ENCODE measurements at places on chromosomes 2 and 18.
A peak's percentile ranks its signal among the peaks of the same experiment; 100 is the strongest.

- DNase-seq, result peak; percentile 99
These were observed 149.6 kb downstream of the IRS1 start for GRCh38 chr2:226649871-226650660.

GRCh38 chr2:171487803-171488259 is 34.4 kb upstream of the CYBRD1 start:
- no peak for DNase-seq

DNA sequence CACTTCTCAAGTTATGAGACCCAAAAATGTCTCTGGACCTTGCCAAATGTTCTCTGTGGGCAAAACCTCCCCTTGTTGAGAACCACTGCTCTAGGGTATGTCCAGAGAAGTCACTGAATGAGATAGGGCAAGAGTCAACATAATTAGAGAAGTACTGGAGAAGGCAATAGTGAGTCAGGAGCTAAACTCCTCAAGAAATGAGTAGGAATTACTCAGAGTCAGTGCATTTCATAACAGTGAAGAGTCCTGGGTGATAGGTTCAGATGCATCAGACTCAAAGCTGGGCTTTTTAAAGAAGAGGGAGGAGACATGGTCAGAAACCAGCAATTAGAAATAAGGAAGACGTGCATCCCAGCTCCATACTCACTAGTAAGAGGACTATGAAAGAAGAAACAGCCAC is 38.6 kb upstream of the IHH start:
- DNase-seq, result no peak

DNA sequence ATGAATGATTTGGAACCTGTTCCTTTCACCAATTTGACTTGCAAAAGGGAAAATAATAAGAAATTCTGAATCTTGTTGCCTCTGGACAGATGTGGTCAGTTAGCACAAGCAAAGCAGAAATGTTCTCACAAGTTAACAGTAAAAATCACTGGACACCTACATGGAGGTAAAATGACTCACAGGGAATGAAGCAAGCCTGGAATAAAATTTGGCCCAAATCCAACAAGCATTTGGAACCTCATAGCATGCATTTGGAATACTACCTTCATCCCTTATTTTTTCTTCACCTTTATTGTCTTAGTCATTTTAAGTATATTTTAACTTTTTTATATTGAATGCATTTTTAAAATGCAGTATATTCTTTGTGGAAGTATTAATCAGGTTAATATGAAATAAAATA is 602.9 kb downstream of the ARHGAP15 start:
- DNase-seq, result no peak

GRCh38 chr2:208937521-208937920 is 486.3 kb upstream of the MAP2 start:
- DNase-seq, result no peak

DNA sequence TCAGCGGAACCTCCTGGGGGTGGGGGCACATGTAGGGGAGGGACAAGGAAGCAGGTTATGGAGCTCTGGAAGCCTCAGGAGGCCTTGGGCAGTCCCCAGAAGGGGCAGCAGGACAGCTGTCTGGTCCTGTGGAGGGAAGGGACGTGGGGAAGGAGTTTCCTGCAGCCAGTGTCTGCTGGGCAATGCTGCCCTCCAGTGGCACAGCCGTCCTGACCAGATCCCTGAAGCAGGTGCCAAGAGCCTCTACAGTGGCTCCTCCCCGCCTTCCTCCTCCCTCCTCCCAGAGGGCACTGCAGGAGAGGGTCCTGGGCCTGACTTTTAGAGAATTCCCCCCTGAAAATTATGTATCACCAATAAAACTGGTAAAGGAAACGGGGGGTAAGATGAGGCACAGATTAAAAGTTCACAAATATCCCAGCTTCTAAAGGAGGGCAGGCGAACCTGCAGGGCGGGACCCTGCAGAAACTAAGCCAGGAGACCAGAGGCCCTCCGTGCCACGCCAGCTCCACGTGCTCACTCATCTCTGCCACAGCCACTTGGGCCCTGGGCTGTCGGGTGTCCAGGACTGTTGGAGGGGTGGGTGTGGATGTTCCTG is 258.5 kb downstream of the TWIST2 start:
- peak; percentile 39 for DNase-seq

- no peak for DNase-seq
These were observed 73.8 kb downstream of the KCNG2 start for GRCh38 chr18:79871481-79872091.

DNA sequence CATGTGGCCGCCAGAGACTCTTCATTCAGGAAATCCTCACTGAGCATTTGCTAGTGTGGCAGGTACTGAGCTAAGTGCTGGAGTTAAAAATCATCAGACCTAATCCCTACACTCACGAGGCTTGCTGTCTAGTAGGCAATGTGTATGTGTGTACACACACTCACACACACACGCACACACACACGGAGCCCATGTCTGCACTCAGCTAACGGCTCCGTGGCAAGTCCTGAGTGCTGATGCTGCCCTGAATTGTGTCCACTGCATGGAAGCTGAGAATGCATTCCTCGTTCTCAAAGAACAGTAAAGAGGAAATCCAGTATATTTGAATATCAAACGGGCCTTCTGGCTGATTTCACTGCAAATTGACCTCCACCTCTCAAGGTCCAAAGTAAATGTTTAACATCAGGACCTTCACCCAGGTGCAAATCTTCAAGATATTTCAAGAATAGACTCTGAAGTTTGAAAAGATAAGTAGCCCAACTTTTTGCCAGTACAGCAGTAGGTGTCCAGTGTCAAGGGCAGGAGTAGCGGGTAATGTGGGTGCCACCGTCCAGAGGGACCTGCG is 136.1 kb upstream of the TTC39C start:
- no peak for DNase-seq

- peak; percentile 6 for DNase-seq
These were observed 81.3 kb downstream of the STRADB start for GRCh38 chr2:201532686-201533304.

DNA sequence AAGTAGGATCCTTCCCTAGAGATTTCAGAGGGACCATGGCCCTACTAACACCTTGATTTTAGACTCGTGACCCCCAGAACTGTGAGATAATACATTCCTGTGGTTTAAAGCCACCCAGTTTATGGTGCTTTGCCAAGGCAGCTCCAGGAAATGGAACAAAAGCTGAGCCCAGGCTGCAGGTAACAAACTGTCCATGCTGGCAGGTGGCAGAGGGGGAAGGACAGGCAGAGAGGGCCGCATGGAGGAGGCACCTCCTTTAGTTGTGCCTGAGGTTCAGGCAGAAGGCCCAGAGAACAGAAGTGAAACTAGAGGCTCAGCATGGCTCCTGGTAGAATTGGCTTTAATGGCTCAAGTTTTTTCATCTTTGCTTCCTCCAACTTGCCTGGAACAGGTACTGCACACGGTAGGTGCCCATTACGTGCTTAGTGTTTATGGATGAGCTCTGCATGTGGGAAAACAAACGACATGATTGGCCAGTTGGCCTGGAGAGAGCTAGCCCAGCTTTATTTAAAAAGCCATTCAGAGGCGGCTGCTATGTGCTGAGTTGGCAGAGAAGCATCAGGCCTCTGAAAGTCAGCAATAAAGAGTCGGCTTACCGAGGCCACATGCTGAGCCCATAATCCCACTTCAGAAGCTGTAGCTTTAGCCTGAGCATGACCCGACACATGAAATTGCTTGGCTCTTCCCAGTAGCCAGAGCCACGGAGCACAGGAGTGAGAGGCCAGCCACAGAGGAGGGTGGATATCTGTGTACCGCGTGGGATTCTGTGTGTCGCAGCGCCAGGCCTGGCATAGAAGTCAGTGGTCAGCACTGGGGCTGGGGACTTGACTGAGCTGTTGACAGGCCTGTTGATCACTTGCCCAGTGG is 36.5 kb downstream of the HS1BP3 start:
- DNase-seq, result peak; percentile 49

DNA sequence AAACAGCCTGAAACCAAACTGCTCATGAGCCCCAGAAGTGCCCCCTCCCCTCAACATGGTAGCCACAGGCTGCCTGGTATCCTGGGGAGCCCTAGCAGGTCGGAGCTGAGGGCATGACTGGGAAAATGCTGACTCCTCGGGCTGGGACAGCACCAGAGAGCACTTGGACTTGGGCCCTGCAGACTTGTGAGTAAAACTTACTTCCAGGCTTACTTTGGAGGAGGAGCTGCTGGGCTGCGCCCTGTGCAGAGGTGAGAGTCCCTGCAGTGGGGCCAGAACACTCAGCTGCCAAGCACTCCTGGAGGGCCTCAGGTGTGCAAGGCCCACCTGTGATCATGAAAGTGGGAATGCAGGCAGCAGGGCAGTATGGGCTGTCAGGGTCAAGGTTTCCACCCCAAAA is 119.4 kb downstream of the SEPTIN10 start:
- no peak for DNase-seq

DNA sequence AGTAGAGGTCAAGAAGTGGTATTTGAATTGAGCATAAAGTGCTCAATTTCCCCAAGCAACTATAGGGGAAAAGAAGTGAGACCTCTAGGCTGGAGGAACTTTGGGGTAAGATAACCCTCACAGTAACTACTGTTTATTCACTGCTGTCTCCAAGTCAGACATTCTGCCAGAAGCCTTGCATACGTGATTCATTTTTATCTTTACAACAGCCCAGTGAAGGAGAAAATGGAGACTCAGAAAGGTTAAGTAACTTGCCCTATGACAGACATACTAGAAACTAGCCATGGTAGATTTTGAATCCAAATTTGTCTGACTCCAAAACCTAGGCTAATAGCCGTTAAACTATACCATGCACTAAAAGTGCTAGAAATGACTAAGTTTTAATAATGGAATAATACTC is 28.4 kb downstream of the DNAJC10 start:
- no peak for DNase-seq

GRCh38 chr2:61512768-61513398 is 25.3 kb downstream of the XPO1 start:
- no peak for DNase-seq

- DNase-seq, result no peak
These were observed 153.3 kb upstream of the RBMS1 start for GRCh38 chr2:160646684-160647444.

DNA sequence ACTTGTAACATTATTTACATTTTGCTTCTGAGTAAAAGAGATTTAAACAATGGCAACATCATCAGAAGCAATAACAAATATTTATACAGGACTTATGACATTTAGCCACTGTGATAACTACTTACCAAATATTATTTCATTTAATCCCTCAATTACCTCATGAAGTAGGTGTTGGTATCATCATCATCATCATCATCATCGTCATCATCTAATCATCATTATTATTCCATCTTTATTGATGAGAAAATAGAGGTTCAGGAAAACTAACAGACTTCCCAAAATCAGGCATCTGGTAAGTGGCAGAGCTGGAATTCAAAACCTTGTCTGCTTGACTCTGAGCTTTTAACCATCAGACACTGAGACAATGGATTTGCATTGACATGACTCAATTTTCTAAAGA is 204.4 kb downstream of the NCKAP5 start:
- DNase-seq, result no peak

DNA sequence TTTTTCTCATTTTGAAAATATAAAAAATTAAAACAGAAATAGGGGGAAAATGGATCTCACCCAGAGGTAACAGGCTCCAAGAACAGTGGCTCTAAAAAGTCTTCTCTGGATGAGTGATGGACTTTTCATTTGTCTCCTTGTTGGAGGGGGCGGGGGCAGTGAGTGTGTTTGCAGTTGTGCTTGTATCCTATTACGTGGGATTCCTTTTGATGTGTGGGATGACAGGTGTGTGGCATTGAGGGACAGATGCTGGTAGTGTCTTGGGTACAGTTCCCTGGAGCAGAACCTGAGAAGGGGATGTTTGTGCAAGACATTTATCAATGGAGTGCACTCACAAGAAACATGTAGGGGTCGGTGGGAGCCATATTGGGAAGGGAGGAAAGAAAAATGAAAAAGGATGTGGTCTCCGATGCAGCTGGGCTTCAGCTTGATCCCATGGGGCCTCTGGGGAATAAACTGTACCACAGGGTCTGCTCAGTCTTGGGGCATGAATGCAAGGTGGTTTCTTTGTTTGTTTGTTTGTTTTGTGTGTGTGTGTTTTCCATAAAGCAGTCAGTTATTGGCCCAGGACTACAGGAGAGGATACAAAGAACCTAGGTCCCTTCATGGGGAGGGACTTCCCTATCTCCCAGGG is 120.0 kb upstream of the SLC35G4 start:
- no peak for DNase-seq

DNA sequence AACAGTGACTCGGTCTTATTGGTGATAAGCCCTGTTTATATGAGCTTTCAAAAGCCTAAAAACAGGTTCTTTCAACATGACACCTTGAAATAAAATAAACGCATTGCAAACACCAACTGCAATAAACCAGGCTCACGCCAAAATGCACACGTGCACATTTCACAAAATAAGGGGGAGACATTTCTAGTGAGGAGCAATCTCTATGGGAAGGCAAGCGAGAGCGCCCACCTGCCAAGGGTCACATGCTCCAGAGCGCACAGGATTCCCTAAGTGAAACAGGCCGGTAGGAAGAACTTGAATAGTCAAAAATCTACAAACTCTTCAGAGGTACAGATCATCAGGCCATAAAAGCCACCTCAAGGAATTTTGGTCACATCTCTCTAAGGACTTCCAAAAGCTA is 1.9 kb downstream of the PID1 start:
- DNase-seq, result no peak

GRCh38 chr2:124333784-124334183 is 308.7 kb downstream of the CNTNAP5 start:
- no peak for DNase-seq

- DNase-seq, result no peak
These were observed 818.4 kb upstream of the CDH2 start for GRCh38 chr18:28995319-28995718.

Measured in A673 (cell line).